ENCODE measurements at places on chromosomes 4 and X.
A peak's percentile ranks its signal among the peaks of the same experiment; 100 is the strongest.

- peak; percentile 72 for DNase-seq
Observed at GRCh38 chr4:39353478-39354253, 12.5 kb downstream of the RFC1 start.

DNA sequence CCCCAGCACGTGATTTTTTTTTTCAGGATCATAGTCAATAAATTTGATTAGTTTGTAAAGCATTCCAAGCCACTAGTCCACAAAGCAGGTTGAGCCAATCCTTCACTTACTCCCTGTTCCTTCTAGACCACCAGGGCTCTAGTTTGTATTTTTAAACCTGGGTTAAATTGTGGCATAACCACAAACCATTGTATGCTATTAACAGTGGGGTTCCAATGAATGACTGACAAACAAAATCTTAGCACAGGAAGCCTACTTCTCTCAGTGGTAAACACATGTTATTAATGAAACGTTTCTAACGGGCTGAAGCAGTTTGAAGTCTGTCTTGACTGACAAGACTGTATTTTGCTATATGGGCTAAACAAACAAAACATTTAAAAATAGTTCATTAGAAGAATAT is 48.6 kb upstream of the GYPA start:
- no peak for DNase-seq

- no peak for DNase-seq
Observed at GRCh38 chrX:84216406-84216805, 28.4 kb upstream of the RPS6KA6 start.

GRCh38 chrX:12065251-12065650 is 73.0 kb upstream of the FRMPD4 start:
- DNase-seq, result peak; percentile 36

DNA sequence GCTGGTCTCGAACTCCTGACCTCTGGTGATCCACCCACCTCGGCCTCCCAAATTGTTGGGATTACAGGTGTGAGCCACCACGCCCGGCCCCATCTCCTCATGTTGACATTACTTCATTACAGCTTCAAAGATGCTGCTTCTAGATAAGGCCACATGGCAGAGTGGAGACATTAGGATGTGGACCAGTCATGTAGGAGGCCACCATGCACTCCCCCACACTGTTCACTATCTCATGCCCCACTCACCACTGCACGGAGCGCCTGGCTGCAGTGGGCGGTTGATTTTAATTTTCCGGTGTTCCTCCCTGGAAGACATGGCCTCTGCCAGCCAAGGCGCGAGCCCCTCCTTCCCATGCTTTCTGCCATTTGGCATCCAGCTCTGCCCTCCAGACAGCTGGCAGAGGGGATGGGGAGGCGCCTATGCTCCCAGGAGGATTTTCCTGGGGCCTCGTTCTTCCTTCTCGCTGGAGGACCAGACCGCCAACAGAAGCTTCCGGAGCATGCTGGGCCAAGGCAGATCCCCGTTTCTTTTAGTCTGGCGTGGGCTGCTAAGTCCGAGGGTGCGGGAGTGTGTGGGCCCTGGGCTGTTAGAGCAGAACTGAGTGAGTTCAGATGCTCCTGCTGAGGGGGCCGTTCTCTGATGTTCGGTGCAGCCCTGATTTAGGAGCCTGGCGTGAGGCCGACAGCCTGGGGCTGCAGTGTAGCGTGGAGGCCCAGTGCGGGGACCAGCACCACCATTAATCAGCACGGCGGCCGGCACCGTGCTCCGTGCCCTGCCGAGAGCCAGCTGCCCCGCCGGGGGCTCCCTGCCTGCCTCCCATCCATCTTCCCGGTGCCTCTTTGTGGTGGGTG is 93.1 kb downstream of the SORCS2 start:
- DNase-seq, result no peak

DNA sequence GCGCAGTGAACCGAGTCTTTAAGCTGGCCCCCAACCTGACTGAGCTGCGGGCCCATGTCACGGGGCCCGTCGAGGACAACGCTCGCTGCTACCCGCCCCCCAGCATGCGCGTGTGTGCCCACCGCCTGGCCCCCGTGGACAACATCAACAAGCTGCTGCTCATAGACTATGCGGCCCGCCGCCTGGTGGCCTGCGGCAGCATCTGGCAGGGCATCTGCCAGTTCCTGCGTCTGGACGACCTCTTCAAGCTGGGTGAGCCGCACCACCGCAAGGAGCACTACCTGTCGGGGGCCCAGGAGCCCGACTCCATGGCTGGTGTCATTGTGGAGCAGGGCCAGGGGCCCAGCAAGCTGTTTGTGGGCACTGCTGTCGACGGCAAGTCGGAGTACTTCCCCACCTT is 2.2 kb downstream of the PLXNA3 start:
- no peak for DNase-seq

GRCh38 chr4:155772459-155773195 is 13.8 kb downstream of the GUCY1B1 start:
- DNase-seq, result peak; percentile 51

- peak; percentile 10 for DNase-seq
Observed at GRCh38 chr4:85681221-85681657, 206.3 kb downstream of the ARHGAP24 start.

GRCh38 chr4:78876568-78877320 is 62.5 kb downstream of the PAQR3 start:
- peak; percentile 66 for DNase-seq

DNA sequence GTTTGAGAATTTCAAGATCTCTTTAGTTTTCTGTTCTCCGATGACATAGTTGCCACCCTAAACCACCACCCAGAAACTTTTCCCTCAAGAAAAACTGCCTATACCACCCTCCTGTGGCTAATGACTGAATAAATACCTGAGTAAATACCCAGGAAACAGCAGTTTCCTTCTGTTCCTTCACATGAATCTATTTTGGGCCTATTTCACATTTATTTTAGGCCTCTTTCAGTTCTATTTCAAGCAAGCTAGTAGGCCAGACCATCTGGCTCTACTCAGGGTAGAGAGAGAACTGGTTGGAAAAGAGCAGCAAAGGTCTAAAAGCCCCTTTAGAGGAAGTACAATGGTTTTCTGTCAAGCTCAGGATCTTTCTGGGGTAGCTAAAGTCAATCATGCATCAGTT is 23.4 kb downstream of the ARHGEF9 start:
- DNase-seq, result no peak

GRCh38 chr4:77040270-77040669 is 35.5 kb downstream of the CCNI start:
- DNase-seq, result peak; percentile 77

GRCh38 chrX:120452131-120452530 is 17.0 kb downstream of the LAMP2 start:
- no peak for DNase-seq

DNA sequence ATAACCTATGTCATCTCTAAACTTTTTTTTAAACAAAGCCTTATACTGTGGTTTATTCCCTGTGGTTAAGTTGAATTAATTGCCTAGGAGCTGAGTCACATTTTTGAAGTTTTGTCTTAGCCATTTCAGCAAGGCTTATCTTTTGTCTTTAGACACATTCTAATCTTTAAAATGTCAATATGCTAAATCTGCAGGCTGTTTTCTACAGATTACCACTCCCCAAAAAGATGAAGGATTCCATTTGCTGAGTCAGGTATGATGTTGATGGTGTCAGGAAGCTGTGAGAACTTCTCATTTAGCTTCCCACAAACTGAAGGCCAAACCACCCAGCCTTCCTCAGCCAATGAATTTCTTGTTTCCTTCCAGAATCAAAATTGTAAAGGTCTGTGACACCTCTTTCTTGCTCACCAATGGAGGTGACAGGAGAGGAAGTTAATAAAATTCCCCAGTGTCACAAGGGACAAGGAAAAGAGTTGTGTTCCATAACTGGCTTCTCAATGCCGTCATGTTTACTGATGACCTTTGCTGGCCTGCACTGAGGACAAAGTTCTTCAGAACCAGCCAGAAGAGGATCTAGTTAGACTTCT is 3.7 kb upstream of the CXCL6 start:
- DNase-seq, result peak; percentile 43

- DNase-seq, result peak; percentile 32
Observed at GRCh38 chr4:176534566-176534965, 214.8 kb downstream of the SPCS3 start.

All from bronchial epithelial cell (primary cell).